ENCODE measurements at places on chromosomes 3 and 15.

- DNase-seq = no peak
These were observed 34.7 kb downstream of the FOXP1 start for GRCh38 chr3:71548705-71549384.

DNA sequence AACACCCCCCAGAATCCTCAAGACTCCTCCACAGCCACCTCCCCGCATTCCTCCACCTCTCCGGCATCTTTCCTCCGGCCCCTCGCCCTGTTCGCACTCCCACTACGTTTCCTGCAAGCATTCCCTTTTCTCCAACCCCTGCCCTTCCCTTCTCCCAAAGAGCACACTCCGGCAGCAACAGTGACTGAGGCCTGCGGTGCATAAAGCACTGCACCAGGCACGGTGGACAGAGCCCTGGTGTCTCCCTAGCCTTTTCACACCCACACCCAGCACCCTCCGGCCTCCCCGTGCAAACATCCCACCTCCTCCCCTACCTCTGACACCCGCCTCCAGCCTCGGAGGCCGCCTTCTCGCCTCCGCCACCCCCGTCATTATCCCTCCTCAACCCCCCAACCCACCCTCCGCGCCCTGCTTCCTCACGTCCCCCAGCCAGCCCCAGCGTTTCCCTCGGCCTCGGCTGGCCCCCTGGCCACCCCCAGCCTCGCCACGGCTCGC lies 577 bp downstream of the ZNF148 start:
- DNase-seq = peak; percentile 73

DNA sequence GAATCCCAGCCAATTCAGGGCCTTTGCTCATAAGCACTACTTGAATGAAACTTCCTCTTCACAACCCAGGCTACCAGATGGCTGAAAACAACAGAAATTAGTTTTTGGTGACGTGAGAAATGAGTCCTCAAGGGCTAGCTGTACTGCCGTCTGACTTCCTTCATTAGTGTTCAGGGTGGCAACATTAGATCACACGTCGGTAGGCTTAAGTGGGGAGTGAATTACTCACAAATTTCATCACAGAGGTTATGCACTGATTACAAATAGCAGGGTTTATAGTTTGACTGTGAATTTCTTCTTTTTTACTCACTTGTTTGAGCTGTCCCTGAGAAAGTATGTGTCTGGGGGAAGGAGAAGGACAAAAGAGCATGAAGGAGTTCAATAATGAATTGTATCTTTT lies 397.2 kb downstream of the GAP43 start:
- no peak for DNase-seq

- no peak for DNase-seq
These were observed 58.4 kb upstream of the GOLIM4 start for GRCh38 chr3:168154089-168154488.

DNA sequence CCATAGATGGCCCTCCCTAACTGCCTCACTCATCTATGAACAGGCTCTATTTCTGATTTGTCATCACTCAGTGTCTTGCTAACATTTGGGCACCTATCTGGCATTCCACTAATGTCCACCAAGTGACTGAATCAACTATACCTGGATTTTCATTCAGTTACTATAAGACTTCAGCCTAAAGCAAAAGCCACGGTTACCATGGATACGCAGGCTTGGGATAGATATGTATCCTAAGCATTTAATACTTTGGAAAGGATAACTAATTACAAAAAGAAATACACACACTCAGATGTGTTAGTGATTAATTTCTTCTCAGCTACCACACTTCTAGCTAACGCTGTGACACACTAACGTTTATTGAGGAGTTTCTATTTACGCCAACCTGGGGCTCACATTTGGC lies 899.5 kb upstream of the CFAP20DC start:
- no peak for DNase-seq

- DNase-seq = no peak
These were observed 3.9 kb downstream of the ITIH3 start for GRCh38 chr3:52798376-52798977.

GRCh38 chr15:41940441-41940857 lies 31.9 kb downstream of the EHD4 start:
- DNase-seq = no peak

- peak; percentile 69 for DNase-seq
These were observed 1.3 kb downstream of the AMIGO3 start for GRCh38 chr3:49717959-49718857.

DNA sequence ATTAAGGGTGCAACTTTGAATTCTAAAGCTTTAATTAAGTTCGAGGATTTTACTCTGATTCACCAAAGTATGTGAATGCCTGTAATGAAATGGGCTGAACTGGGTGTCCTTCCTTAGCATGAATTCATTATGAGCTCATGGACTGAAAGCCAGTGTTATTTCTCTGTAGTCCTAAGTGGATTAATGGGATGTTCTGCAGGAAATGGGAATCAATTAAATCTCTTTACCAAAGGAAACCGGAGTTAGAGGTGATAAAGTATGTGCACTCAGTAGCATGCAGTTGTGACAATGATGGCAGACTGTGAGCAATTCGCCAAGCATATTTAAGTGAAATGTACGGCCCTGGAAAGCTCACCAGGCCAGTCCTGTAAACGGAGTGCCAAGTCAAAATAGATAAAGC lies 138.7 kb downstream of the CHL1 start:
- DNase-seq = no peak

GRCh38 chr3:99298661-99299060 lies 339.7 kb upstream of the COL8A1 start:
- DNase-seq = no peak
